Right ventricle myocardium inferior (tissue), 1 donor: ENCODE measurements at places on chromosomes 6 and 20. TPM values are rescaled to one million over a fixed set of nuclear protein-coding genes. Genes with fewer than 3 reads are reported as not detected.

- DNase-seq = no peak
Measured at GRCh38 chr6:100469101-100469859, 4.6 kb upstream of the SIM1 start.

DNA sequence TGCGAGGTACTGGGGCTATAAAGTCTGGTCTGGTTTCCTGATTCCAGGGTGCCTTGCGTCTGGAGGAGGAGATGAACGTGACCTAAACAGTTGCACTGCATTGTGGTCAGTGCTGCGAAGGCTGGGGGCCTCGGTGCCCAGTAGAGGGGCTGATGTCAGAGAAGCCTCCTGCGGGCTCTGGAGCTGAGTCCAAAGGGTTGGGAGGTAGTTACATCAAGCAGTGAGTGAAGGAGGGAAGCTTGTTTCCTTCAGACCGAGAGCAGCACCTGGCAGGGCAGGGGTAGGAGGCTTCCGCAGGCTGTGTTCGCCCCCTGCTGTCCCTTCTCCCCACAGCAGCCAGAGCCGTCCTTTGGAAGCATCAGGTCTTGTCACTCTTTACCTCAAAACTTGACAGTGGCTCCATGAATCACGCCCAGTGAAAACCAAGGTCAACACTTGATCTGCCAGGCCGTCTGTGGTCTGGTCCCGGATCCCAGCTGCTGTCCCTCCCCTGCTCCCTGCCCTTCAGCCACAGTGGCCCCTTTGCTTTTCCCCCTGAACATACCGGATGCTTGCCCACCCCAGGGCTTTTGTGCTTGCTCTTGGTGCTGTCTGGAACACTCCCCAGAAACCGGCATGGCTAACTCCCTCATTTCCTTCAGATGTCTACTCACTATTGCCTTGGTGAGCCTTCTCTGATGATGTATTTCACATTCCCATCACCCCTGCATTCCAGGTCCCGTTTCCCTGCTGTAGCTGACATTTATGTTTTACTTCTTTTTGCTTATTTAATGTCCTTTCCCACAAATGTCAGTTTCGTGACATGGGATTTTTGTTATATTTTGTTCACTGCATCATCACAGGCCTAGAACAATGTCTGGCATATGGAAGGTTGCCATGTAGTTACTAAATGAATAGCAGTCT, 7.0 kb downstream of the DYNLRB1 start:
- DNase-seq = no peak

DNA sequence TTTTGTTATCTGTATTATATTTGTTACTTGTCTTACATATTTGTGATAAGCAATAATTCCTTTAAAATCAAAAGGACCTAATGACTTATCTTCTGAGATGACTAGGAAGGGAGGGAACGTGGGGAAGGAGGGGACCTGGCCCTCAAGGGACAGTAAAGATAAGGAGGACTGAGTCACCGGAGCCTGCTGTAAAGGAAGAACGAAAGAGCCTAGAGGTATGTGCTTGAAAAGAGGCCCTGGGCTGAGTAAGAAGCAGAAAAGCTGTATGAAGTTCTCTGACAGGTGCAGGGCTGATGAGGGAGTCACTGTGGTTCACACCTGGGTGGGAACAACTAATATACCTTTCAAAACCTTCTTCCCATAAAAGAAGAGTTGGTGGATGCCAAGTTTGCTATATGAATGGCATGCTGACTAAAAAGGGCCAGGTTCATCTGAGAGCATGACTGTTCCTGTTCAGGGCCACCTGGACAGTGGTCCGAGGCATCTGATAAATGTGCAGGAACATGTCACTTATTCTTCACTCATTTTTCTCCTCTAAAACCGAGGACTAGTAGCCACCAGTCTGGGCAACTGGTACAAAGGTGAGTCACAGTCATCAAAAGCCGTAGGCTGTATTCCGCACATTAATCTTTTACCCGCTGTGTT, 111.3 kb downstream of the TNFAIP3 start:
- no peak for DNase-seq

GRCh38 chr6:80872199-80872950, 765.9 kb downstream of the BCKDHB start:
- DNase-seq = no peak

DNA sequence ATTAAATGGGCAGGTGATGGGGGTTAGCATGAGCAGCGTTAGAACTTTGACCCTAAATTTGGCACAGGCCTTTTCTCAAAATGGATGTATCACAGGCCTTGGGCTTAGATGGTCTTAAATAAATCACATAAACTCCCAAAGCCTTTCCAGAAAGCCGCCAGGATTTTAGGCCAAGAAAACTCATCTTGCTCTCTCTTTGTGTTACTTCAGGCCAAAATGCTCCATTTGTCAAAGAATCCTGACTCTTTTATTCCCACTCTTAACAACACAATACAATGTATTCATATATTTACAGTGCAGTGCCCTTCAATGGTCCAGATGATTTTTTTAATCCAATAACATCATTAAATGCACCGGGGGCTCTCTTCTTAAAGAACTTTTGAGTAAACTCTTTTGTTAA, 5.9 kb upstream of the TCP11 start:
- no peak for DNase-seq

- no peak for DNase-seq
Measured at GRCh38 chr6:4637691-4638433, 138.3 kb upstream of the CDYL start.

DNA sequence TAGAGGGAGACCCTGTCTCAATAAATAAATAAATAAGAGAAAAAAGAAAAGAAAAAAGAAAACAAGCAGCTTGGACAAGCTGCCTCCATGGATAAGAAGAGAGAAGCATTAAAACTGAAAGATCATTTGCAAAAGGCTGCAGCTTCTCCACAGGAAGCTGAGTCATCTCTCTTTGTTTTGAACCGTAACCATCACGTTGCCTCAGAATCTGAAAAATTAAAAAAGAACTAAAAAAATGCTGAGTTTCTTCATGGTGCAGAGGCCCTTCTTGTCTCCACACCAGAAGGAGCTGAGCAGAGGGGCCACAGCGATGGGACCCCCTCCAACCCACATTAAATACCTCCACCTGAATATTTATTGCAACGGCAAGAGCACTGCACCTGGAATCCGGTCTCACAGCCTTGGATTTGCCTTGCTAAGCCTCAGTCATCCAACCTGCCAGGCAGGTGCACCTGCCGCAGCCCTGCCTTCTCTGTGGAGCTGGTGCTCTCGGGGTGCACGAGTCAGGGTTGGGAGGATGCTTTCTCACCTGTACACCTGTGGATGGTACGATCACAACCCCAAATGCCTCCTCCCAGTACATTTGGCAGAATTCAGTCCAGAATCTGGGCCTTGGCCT, 28.1 kb downstream of the TOX2 start:
- DNase-seq = no peak

GRCh38 chr20:59075934-59076508, 33.4 kb upstream of the PRELID3B start:
- no peak for DNase-seq

DNA sequence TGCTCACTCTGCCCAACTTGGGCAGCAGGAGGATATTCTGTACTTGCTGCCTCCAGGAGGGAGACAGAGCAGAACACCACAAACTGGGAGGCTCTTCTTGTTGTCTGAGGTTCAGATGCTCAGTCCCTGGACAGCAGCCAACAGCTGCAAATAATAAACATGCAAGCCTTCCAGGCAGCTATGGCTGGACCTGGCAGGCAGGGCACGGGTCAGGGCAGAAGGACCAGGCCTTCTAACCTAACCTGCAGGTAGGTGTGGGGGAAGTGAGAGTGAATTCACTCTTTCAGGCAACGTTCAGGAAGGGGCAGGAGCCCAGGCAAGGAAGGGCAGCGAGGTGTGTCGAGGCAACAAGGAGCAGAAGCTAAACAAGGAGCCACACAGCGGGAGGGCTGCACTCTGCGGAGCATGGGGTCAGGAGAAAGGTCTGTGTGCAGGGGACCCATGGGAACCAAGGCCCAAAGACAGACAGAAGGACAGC, 31.5 kb downstream of the NINL start:
- no peak for DNase-seq

DNA sequence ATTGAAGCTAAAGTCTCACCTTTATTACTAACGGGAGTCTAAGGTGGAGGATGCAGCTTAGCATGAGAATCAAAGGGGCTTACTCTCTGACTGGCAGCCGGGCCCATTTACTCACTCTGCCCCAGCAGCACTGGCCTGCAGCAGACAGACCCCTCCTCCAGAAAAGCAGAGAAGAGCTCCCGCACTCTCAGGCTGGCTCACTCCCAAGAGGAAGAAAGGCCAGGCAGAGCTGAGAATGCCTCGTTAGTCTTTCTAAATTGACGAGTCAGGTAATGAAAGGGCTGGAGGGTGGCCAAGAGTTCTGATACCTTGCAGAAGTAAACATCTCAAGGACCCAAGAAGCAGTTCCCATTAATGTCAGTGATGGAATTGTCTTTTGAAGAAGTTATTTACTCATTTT, 44.5 kb upstream of the IL20RA start:
- DNase-seq = no peak

DNA sequence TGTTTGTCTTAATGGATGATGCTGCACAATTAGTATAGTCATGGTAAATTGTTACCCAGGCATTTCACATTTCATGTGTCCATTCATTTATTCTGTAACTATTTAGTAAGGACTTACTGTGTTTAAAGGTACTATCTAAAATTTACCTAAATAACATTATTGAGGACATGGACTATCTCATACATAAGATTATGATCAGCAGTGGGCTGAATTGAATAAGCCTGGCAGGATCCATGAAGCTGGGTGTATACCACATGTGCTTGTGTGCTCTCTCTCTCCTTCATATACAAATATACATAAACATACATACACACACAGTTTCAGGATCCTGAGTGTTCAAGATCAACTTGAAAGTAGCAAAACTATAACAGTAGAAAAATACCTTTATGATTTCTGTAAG, 595.4 kb downstream of the EPM2A start:
- DNase-seq = no peak

GRCh38 chr20:46243707-46244628, 64.3 kb downstream of the CDH22 start:
- DNase-seq = no peak

DNA sequence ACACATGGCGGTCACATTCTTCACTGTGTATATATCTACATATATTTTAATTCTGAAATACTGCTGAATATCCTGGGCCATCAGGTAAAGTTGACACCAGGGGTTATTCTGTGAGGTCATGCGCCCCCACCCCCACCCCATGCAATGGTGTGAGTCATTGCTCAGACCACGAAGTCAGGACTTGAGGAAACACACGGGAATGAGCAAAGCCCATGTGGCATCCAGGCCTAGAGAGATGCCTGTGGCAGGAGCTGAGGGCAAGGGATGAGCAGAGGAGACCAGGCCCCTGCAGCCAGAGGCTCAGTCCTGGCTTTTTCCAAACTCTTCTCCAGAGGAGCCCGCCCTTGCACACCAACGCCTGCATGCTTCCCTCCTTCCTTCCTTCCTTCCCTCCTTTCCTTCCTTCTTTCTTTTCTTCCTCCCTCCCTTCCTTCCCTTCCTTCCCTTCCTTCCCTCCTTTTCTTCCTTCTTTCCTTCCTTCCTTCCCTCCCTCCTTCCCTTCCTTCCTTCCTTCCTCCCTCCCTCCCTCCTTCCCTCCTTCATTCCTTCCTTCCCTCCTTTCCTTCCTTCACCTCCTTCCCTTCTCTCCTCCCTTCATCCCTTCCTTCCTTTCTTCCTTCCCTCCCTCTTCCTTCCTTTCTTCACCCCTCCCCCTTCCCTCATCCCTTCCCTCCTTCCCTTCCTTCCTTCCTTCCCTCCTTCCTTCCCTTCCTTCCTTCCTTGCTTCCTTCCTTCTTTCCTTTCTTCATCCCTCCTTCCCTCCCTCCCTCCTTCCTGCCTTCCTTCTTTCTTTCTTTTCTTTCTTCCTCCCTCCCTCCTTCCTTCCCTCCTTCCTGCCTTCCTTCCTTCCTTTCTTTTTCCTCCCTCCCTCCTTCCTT, 72.0 kb upstream of the INSM1 start:
- no peak for DNase-seq

DNA sequence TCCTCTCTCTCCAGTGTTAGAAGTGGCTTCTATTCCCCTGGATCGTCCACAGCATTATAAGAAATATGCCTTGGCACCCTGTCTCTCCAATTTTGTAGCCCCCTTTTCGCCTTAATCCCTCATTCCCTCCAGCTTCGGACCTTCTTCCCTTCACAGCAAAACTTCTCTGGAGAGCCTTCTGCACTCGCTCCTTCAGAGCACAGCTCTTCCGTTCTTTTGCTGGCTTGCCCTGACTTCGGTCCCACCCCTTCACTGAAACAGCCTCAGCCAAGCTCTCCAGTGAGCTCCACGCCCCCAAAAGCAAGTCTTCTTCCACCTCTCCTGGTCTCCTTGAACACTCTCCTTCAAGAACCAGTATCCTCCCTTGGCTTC, 134.7 kb upstream of the RNF24 start:
- no peak for DNase-seq

- DNase-seq = no peak
Measured at GRCh38 chr6:132234356-132234755, 166.9 kb downstream of the MOXD1 start.

DNA sequence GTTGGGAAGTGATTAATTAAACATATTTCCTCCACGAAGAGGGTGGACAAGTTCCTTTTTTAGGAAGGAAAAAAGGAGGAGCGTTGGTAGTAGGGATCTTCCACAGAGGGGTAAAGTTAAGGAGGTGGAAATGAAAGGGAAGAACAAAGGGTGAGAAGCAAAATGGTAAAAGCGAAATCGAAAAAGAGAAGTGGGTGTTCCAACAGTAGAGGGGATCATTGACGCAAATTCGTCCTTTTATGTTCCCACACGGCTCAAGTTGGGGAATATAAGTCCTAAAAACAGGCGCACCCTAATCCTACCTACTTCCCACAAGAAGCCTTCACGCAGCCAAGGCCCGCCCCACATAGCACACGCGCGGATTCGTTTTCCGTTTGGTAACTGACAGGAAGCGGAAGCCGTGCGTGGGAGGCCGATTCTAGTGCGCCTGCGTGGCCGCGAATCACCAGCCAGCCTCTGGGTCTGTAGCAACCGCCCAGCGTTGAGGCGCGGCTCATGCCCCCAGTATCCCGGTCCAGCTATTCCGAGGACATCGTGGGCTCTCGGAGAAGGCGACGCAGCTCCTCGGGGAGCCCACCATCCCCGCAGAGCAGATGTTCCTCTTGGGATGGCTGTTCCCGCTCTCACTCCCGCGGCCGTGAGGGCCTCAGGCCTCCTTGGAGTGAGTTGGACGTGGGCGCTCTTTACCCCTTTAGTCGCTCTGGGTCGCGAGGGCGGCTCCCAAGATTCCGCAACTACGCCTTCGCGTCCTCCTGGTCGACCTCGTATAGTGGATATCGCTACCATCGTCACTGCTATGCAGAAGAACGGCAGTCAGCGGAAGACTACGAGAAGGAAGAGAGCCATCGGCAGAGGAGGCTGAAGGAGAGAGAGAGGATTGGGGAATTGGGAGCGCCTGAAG, at the start of gene NKAPL:
Gene NKAPL, plus strand, starts transcription at position 421 of the 901 bp plus-strand sequence. Its CDS starts 75 bp downstream, at position 496.
- DNase-seq = peak; percentile 92

ZSCAN23 gene
- total RNA-seq = 1.3 TPM

MLN gene
- total RNA-seq = not detected

DPPA5 gene
- total RNA-seq = not detected

ADGB gene
- not detected for total RNA-seq

ACTL10 gene
- 0.19 TPM for total RNA-seq

SMLR1 gene
- not detected for total RNA-seq

POM121L2 gene
- not detected for total RNA-seq
